ENCODE measurements at places on chromosomes 5 and 9.

GRCh38 chr9:38200431-38200830 is 131.4 kb upstream of the SHB start:
- no peak for DNase-seq

GRCh38 chr9:124239249-124240073 is 18.3 kb upstream of the NEK6 start:
- DNase-seq: no peak

DNA sequence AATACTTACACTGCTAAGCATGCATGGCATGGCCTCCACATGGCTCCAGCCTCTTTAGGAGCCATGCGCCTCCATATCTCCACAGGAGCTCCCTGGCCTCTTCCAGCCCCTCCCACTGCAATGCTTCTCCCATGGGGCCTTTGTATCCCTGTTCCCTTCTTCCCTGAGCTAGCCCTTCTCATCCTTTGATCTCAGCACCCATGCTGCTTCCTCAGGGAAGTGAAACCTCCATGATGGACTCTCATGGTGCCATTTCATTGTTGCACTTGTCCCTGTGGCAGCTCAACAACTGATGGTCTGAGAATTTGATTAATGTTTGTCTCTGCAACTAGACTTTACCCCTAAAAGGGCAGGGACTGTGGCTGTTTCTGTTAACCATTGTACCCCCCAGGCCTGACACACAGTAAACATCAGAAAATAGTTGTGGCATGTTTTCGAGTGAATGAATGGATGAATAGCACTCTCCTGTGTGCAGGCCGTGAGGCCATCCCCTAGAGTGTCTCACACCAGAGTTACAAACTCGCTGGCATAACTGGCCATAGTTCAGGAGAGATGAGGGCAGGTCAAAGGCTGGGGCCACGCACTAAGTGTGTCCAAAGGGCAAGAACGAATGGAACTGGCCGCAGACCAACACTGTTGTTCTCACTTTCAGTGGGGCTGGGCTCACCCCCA is 6.6 kb downstream of the IDNK start:
- DNase-seq: no peak

DNA sequence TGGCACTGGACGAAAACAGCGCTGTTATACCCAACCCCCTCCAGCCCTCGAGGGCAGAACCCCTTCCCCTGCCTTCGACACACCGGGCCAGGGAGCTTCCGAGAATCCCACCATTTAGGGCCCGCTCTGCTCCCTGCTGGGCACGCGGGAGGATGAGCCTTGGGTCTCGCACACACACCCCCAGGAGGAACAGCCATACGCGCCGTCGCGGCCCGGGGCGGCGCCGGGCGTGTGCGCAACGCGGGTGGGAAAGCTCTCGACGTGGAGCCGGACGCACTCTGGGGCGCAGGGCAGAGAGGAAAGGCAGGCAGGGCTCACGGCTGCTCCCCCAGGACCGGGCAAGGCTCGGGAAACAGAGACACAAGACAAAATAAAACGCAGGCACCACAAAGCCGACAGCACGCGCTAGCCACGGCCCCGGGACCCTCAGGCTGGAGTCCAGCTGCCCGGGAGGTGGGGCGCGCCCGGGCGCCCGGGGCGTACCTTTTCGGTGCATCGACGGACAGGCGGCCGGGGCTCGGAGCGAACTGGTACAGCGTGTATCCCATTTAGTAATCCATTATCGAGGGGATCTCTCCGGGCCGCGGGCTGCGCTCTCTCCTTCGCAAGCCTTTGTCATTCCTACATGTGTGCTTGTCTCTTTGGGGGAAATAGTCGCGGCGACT is 789 bp downstream of the SEMA6A start:
- no peak for DNase-seq

DNA sequence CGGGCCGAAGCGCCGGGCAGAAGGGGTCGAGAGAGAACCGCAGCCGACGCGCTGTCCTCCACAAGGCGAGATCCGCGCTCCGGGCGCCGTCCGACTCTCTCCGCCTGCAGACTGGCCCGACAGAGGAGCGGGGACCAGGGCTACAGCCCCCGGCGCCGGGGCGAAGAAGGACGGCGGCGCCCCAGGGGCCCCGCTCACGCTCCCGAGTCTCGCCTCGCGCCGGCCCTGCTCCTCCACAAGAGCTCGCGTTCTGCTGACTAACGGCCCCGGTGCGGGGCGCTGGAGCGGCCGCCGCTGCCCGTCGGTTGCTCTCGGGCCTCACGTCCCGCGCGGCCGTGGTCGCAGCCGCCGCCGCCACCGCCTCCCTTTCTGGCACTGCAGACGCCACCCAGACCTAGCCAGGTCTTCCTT is 338 bp downstream of the ABHD17B start:
- DNase-seq: no peak
